Right cardiac atrium (tissue), 5 donors: ENCODE measurements at places on chromosomes 4 and X. TPM values are rescaled to one million over a fixed set of nuclear protein-coding genes. Genes with fewer than 3 reads are reported as not detected.

The SSX3 gene
- not detected for total RNA-seq

The FAM199X gene
- total RNA-seq = 11.9 TPM

GRCh38 chrX:22559506-22559905, 286.8 kb downstream of the CBLL2 start:
- DNase-seq = no peak

DNA sequence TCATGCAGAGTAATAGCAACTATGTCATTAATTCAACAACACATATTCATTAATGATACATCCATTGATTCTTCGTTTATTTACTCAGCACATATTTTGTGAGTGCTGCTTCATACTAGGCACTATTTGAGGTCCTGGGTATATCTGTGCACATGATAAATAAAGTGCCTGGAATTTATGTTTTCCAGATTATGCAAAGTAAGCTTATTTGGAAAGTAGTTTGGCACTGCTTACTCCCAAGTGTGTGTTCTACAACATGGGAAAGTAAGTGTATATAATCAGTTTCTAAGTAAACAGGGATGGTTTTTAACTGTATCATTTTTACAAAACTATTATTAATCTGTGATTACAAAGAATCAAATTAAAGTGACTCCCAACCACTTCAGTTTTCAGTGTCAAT, 16.8 kb upstream of the EPGN start:
- DNase-seq = no peak

The NXF2 gene
- total RNA-seq = not detected

The CT45A5 gene
- not detected for total RNA-seq

The ADH1C gene
- total RNA-seq = 3.3 TPM

DNA sequence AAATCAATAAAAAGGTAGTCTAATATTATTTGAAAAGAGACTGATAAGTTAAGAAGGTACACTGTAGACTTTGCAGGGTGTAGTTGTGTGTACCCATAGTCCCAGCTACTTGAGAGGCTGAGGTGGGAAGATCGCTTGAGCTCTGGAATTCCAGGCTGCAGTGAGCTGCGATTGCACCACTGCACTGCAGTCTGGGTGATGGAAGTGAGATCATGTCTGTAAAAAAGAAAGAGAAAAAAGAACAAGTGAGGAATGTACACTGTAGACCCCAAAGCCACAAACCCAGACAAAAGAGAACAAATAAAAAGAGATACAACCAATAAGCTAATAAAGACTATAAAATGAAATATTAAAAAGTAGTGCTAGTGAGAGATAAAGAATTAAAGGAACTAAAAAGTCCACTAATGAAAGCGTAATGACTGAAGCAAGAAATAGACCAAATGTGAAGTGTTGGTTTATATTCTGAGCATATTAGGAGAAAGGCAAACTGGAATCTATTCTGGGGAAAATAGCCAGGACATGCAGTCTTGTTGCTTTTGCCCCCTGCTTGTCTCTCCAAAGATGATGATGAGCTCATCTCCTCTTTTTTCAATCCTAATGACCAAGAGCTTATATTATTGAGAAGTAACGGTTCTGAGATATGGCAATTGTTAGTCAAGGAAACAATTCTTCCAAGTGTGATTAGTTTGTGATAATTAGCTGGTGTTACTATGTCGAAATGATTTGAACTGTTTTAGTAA, 19.1 kb downstream of the GSX2 start:
- DNase-seq = no peak

- DNase-seq = no peak
Measured at GRCh38 chr4:681736-682451, 7.1 kb downstream of the SLC49A3 start.

The TLR10 gene
- total RNA-seq = not detected

DNA sequence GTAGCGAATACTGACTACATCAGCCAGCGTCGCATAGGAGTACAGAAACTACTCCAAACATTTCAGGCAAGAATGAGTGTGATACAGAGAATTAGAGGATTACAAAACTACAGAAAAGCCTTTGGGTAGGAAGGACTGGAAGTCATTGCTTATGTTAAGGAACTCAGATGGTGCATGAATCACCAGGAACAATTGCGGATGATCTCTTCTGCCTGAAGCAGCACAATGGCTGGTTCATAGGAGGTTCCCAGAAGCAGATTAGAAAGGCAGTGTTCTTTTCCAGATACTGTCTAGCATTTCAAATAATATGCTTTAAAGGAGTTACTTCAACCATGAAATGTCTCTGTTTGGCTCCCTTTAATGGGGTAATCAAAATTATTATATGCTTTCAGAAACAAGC, 42.5 kb upstream of the MAP9 start:
- DNase-seq = no peak
